T-helper 17 cell (primary cell): ENCODE measurements at places on chromosomes 1 and 21. TPM values are rescaled to one million over a fixed set of nuclear protein-coding genes. Genes with fewer than 3 reads are reported as not detected.

The ERICH3 gene
- not detected for total RNA-seq

DNA sequence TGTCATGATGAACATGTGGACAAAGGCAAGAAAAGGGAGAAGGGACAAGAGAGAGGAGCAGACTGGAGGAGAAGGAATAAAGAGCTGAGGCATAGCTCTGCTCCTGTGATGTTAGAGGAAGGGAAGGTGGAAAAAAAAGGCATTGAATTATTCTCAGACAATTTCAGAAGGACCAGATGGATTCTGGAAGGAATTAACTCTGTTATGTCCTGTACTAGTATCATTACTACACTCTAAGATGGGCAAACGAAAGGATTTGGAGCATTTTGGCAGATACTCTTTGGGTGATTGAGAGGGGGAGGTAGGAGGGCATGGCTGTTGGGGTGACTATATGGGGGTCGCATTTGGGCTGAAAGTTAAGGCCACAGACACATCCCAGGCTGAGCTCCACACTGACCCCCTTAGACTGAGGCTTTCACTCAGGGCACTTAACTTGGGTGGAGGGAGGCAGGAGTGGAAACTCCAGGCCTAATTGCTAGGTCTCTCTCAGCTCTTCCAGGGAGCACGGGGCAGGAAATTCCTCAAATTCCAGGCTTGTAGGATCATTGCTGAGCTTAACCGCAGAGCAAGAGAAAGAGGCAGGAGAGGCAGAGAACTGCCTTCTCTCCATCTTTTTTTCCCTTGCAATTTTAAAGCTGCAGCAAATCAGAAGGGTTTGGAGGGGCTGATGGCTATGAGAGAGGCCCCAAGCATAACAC is 25.9 kb downstream of the KIRREL1 start:
- no peaks in the 10 kb centered on the region for H3K36me3 ChIP-seq
- no peak overlapping the region for H3K4me3 ChIP-seq
- H3K4me1 ChIP-seq, result peaks cover 5% of the 10 kb centered on the region

DNA sequence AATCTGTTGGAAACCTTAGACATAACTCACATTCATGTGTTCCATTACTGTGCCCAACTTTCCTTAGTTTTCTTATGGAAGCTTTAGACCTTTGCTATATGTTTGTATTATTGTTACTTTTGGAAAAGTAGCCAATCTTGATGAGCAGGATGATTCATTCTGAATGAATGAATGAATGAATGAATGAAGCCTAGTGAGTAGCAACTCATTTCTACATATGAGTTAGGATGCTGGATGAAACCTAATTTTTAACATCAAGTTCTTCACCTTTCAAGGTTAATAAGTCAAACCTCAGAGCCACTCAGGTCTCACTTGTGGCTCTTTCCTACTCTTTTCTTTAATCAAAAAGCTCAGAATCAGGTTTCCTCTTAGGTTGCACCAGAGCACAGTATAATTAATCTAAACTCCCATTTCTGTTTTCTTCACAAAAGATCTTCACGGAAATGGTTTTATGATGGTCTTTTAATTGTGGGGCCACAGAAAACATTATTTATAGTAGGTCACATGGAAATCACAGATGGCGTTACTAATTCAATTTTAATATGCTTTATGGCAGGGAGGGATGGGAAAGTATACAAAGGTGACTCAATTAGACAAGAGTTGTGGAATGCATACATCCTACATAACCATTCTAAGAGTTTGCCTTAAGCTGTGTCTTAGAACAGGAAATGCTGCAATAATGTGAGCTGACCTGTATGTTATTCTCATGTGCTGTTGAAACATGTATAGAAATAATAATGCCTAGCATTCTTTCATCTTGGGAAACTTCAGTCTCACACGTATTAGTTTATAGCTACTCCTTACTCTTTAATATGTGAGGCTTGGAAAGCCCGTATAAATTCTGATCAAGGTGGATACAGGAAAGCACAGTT is 4.5 kb upstream of the DDX59 start:
- peaks cover 2% of the 10 kb centered on the region for H3K36me3 ChIP-seq
- DNase-seq, result no peak
- no peak overlapping the region for H3K4me3 ChIP-seq
- peaks cover 8% of the 10 kb centered on the region for H3K4me1 ChIP-seq
- H3K27me3 ChIP-seq, result peaks cover 9% of the 10 kb centered on the region
- H3K27ac ChIP-seq, result no peak overlapping the region

DNA sequence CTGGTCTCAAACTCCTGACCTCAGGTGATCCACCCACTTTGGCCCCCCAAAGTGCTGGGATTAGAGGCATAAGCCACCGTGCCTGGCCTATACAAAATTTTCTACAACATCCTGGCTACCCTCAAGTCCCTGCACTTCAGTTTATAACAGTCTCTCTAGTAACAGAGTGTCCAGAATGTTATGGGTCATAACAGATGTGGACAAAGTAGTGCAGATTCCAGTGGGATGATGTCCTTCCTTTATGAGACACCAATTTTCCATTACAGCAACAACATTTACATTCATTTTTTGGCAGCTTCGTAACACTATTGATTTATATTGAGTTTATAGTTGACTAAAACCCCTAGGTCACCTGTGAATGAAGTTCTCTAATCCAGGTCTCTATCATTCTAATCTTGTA is 429.4 kb upstream of the PTBP2 start:
- no peaks in the 10 kb centered on the region for H3K4me1 ChIP-seq
- no peak overlapping the region for H3K27ac ChIP-seq
- no peak overlapping the region for H3K4me3 ChIP-seq
- no peaks in the 10 kb centered on the region for H3K36me3 ChIP-seq
- DNase-seq, result no peak
- H3K27me3 ChIP-seq, result no peaks in the 10 kb centered on the region

DNA sequence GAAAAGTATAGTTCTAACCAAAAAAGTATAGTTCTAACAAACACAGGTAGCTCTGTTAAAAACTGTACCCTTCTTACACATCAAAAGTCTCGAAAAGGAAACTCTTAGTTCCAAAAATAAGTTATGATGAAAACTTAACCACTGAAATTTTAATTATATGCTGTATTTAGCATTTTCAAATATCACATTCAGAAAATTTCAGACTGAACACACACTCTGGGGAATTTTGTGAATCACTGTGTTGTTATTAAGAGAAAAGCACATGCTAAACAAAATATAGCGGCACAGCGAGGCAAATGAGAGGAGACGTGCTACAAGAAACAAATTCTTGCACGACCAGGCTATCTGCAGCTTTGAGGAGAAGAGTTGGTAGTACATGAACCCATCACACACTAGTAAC is 30.4 kb downstream of the VAV3 start:
- H3K36me3 ChIP-seq, result peaks cover 4% of the 10 kb centered on the region
- peaks cover 26% of the 10 kb centered on the region for H3K4me1 ChIP-seq
- no peaks in the 10 kb centered on the region for H3K27me3 ChIP-seq
- no peak for DNase-seq
- H3K27ac ChIP-seq, result peak overlapping the region; percentile 56

GRCh38 chr1:162018418-162018817 is 5.3 kb downstream of the OLFML2B start:
- peaks cover 9% of the 10 kb centered on the region for H3K4me1 ChIP-seq
- H3K27ac ChIP-seq, result no peak overlapping the region
- DNase-seq, result no peak
- peaks cover 39% of the 10 kb centered on the region for H3K27me3 ChIP-seq
- H3K4me3 ChIP-seq, result no peak overlapping the region

GRCh38 chr1:85049735-85050166 is 1.5 kb upstream of the MCOLN3 start:
- no peaks in the 10 kb centered on the region for H3K36me3 ChIP-seq
- peaks cover 14% of the 10 kb centered on the region for H3K4me1 ChIP-seq
- H3K4me3 ChIP-seq, result peak overlapping the region; percentile 82
- no peak for DNase-seq
- peaks cover 33% of the 10 kb centered on the region for H3K27me3 ChIP-seq

The PPIAL4G gene
- 0.42 TPM for total RNA-seq

- DNase-seq, result no peak
- H3K27ac ChIP-seq, result no peak overlapping the region
- H3K36me3 ChIP-seq, result no peaks in the 10 kb centered on the region
- no peak overlapping the region for H3K4me3 ChIP-seq
These were observed 151.0 kb downstream of the CDC7 start for GRCh38 chr1:91651661-91652071.

GRCh38 chr1:193417945-193418744 is 231.7 kb upstream of the B3GALT2 start:
- peaks cover 2% of the 10 kb centered on the region for H3K36me3 ChIP-seq
- peak overlapping the region; percentile 94 for H3K4me3 ChIP-seq
- DNase-seq, result no peak
- H3K27me3 ChIP-seq, result no peaks in the 10 kb centered on the region
- peaks cover 36% of the 10 kb centered on the region for H3K4me1 ChIP-seq

DNA sequence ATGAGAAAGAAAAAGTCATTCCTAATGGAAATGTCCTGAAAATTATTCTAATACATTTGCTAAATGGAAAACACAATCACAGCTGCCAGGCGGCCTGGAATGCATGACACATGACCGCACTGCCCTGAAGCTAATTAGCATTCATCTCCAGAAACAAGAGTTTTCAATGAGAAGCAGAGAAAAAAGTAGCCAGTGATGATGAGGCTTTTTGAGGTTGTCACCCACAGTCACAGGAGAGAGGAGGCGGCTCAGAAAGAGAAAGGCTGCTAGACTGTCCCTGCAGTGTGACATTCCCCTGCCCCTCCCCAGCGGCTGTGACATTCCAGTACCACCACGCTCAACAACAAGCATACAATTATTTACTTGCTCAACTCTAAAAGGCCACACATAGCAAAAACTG is 122.9 kb upstream of the KRTAP19-8 start:
- no peak for DNase-seq
- H3K27ac ChIP-seq, result peak overlapping the region; percentile 71

- DNase-seq, result no peak
- H3K36me3 ChIP-seq, result peaks cover 2% of the 10 kb centered on the region
- no peak overlapping the region for H3K4me3 ChIP-seq
- peaks cover 16% of the 10 kb centered on the region for H3K4me1 ChIP-seq
These were observed 80.6 kb upstream of the IPO9 start for GRCh38 chr1:201748335-201748734.

The MARK1 gene
- total RNA-seq, result not detected

DNA sequence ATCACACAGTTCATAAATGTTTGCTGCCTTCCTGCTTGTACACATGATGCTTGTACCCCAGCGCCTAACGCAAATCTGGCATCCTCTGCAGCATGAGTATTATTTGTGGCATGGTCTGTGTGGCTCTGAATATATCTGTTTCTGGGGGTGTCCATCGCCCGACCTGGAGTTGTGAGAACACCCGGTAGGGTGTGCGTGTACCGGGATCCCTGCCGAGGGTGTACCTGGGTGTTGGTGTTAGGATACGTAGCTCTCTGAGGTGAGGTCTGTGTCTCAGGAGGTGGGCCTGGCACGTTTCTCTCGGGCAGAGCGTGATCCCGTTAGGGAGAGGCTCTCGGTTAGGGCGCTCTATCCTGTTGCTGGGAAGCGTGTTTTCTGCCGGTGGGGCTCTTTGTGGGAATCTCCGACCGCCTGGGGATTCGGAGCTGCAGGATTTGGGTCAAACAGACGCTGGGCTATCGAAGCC is 10.4 kb upstream of the CDC20 start:
- H3K4me3 ChIP-seq, result peak overlapping the region; percentile 66
- H3K36me3 ChIP-seq, result peaks cover 6% of the 10 kb centered on the region
- H3K4me1 ChIP-seq, result peaks cover 23% of the 10 kb centered on the region

GRCh38 chr1:176448340-176448739 is 14.6 kb upstream of the PAPPA2 start:
- no peak overlapping the region for H3K4me3 ChIP-seq
- no peak overlapping the region for H3K27ac ChIP-seq
- H3K27me3 ChIP-seq, result no peaks in the 10 kb centered on the region
- no peaks in the 10 kb centered on the region for H3K36me3 ChIP-seq

The CTSK gene
- 8.7 TPM for total RNA-seq

DNA sequence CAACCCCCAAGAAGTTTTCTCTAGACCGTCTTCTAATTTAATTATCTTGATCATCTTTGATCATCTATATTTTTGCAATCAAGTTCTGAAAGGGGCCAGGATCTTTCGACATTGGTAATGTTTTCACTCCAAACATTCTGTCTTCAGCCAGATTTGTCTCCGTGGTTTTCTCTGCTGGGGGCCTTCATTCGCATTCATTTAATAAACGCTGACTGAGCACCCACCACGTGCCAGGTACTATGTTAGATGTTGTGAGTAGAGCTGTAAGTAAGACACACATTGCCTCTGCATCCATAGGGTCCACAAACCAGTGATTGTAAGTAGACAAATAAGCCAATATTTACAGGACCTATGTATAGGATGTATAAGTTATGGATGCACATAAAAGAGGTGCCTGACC is 134.5 kb upstream of the MROH9 start:
- H3K27me3 ChIP-seq, result peaks cover 16% of the 10 kb centered on the region
- DNase-seq, result no peak
- no peaks in the 10 kb centered on the region for H3K36me3 ChIP-seq
- H3K27ac ChIP-seq, result no peak overlapping the region

GRCh38 chr1:162191396-162192305 is 122.2 kb downstream of the NOS1AP start:
- H3K4me1 ChIP-seq, result no peaks in the 10 kb centered on the region
- no peak for DNase-seq
- H3K27me3 ChIP-seq, result peaks cover 22% of the 10 kb centered on the region
- no peak overlapping the region for H3K27ac ChIP-seq
- H3K36me3 ChIP-seq, result no peaks in the 10 kb centered on the region

The TBX15 gene
- total RNA-seq, result not detected

The KIF2C gene
- total RNA-seq, result 1.4 TPM
